CD8-positive, alpha-beta T cell (primary cell): ENCODE measurements at places on chromosomes 4 and X.

GRCh38 chr4:122689972-122690371 lies 42.5 kb upstream of the BBS12 start:
- DNase-seq = no peak

GRCh38 chr4:126777649-126778048 lies 855.1 kb upstream of the INTU start:
- no peak for DNase-seq

DNA sequence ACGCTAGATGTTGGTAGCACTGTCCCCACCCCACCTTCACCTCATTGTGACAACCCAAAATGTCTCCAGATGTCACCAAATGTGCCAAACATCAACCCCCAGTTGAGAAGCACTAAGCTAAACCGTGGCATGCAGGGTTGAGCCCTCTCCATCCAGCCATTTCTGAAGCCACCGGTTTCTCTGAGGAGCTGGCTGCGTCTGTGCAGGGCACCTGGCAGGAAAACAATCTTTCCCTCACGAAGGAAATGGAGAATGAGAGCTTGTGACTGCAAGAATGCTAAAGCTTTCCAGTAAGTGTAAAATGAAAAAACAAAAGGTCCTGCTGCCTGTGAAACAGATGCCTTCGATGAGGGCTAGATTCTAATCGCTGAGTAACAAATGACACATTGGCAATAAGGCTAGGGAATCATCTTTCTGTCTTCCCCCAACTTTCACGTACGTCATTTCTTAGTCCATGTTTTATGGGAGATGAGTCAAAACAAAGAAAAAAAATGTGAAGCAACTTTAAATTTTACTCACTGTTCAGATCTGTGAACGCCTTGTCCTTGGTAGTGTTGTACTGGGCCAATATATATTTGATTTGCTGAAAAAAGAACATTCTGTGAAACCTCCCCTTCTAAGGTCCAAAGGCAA lies 59.9 kb downstream of the PROM1 start:
- DNase-seq = no peak

- DNase-seq = no peak
Measured at GRCh38 chrX:9532349-9532748, 67.5 kb downstream of the TBL1X start.

DNA sequence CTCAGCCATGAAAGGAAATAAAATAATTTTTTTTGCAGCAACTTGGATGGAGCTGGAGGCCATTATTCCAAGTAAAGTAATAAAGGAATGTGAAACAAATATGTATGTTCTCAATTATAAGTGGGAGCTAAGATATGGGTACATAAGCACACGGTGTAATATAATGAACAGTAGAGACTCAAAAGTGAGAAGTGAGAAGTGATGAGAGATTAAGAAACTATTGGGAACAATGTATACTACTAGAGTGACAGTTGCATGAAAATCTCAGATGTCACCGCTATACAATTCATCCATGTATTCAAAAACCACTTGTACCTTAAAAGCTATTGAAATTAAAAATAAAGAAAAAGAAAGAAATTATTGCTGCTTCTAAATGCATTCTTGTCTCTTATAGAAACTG lies 182.9 kb upstream of the TACR3 start:
- DNase-seq = no peak

- DNase-seq = no peak
Measured at GRCh38 chr4:82969414-82969813, 41.2 kb downstream of the LIN54 start.

GRCh38 chrX:16112428-16112827 lies 10.9 kb upstream of the GRPR start:
- DNase-seq = no peak

GRCh38 chrX:110836982-110837381 lies 41.4 kb upstream of the CHRDL1 start:
- no peak for DNase-seq

DNA sequence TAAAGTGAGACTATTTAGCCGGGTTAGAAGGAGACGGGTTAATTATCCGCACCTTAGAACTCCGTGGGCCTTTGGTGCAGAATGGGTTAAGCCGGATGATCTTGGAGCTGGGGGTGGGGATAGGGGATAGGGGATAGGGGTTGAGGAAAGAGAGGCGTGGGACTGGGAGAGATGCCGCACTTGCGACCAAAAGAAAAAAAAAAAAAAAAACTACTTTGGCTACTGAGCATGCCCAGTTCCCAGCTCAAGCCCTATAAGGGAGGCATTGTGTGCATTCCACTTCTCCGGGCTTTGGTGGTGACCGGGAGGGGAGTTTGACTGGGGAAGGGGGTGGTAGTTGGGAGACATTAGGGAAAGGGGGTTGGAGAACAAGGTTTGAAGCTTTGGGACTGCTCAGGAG lies at the start of gene SLITRK4:
SLITRK4 (minus strand) TSS at position 187 of the 400 bp plus-strand sequence. CDS start 4,993 bp downstream, outside the sequence.
- DNase-seq = no peak

DNA sequence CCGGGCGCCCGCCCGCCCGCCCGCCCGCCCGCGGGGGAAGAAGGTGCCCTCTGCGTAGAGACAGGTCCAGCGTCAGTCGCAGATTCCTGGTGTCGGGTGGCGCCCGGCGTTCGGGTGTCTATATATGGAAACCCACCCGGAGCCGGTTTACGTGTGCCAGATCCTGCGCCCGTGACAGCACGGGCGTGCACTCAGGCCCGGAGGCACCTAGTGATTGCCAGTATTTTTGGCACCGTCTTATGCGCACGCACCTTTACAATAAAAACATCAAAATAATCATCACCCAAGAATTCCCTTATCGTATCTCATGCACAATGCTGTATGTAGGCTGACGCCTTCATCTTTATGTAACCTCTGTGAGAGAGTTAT lies 519 bp downstream of the SLC25A4 start:
- DNase-seq = peak; percentile 26

DNA sequence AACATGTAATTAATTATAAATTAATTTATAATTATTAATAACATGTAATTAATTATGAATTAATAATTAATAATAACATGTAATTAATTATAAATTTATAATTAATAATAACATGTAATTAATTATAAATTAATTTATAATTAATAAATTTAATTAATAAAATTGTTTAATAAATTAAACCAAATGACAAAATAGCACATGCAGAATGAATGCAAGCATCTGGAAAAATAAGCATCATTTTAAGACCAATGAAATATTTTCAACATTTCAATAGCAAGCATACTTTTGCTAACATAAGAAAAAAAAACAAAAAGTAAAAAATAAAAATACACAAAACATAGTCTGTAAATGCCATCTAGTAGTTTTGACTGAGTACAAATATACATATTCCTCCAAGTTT lies 21.8 kb downstream of the GYPE start:
- no peak for DNase-seq

- DNase-seq = no peak
Measured at GRCh38 chr4:107709916-107710315, 10.1 kb downstream of the PAPSS1 start.

DNA sequence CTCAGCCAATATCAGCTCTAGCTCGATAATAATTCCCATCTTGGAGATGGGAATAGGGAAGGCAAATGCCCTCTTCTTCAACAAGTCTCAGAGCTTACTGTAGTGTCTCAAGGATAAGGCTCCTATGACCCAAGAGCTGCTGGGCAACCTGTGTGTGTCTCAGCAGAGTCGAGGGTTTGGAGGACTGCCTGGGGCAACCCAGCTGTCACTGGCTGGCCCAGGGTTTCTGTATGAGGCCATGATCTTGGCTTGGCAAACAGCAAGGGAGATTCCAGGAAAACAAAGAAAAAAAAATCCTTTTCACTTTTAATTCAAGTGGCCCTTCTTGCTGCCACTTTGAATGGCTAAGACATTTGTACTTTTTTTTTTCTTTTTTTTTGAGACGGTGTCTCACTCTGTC lies 34.4 kb downstream of the TMSB4X start:
- DNase-seq = no peak

GRCh38 chrX:47808904-47809788 lies 27.6 kb upstream of the ZNF81 start:
- no peak for DNase-seq
